ENCODE measurements at places on chromosomes 4 and X. TPM values are rescaled to one million over a fixed set of nuclear protein-coding genes. Genes with fewer than 3 reads are reported as not detected.
A peak's percentile ranks its signal among the peaks of the same experiment; 100 is the strongest.

DNA sequence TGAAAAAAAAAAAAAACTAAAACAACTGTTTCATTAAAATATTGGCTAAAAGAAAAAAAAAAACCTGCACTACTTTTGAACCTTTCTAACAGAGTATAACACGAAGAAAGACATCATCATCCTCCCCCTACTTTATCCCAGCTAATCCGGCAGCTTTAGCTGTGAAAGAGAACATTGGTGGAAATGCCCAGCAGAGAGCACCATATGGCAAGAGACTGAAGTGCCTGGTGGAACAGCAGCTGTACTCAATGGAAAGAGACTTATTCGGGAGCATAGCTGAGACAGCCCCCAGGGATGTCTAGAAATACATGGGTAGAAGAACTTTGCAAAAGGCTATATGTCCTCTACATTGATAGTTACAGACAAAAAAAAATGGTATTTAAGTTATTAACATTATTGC is 30.3 kb downstream of the STPG2 start:
- DNase-seq = peak; percentile 63

TREX2 gene
- 0.35 TPM for total RNA-seq

DNA sequence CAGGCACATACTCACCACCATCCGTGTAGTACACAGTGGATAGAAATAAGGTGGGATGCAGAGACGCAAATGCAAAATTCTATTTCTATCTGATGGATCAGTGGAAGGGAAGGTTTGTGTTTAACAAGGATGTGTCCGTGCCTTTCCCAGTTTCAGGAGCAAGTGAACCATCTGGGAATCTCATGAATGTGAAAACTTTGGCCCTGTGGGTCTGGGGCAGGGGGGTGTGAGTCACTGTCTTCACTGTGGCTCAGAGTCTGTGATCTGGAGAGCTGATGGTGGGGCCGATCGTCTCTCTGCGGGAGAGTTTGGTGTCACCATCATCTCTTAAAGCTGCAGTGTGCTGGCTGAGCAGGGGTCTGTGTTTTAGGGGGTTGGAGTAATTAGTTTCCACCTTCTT is 179.3 kb upstream of the STS start:
- no peak for DNase-seq

DNA sequence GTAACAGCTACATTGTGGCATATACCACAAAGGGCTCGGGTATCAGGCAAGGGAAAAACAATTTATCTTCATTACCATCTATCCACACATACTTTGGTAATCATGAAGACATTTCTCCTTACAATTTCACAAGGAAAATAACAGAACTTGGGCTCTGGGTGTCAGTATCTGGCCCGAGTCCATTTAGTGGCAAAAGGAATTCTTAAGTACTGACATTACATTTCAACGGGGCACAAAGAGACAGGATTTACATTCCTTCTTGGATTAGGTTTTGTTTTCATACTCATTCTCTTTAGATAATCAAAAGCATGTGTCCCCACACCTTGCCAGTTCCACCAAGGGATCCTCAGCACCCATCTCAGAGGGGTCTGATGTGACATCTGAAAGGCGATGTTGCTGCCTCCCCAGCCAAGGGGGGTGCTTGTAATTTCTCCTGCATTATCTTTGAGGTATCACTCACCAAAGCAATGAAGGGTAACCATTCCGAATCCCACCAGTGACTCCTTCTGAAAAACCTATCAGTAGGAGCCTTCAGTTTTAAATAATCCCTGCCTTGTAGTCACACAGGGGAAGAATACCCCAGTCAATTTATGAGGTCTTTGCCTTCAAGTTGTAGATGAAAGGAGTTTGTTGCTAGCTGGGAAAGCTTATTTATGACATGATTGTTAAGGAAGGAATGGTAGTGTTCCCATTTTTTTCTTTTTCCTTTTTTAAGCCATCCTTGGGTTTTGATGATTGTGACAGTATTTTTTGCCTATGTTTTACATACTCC is 118.6 kb downstream of the PALLD start:
- peak; percentile 62 for DNase-seq

DNA sequence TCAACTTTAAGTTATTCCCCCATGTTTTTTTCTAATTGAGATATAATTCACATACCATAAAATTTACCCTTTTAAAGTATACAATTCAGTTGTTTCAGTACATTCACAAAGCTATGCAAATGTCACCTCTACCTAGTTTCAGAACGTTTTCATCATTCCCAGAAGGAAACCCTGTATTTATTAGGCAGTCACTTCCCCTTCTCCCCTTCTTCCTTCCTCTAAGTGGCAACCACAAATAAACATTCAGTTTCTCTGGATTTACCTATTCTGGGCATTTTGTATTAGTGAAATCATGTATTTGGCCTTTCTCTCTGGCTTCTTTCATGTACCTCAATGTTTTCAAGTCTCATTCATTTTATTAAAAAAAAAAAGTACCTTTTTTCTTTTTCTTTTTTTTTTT is 101.9 kb downstream of the TET2 start:
- DNase-seq = no peak

DNA sequence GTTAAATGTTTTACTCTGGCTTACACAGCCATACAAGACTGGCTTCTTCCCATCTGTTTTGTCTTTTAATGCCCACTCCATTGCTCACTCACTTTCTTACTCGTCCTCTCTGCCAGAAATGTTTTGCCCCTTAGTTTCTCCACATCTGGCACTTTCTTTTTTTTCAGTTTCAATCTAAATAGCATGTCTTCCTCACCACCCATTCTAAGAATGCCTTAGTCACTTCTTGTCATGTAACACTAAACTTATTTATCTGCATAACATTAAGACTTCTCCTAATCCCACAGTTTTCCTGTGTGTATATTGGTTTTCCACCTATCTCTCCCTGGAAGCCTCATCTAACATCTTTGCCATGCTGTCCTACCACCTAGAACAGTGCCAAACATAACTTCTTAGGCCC is 119.3 kb downstream of the ADAMTS3 start:
- no peak for DNase-seq

Measured in endodermal cell (in vitro differentiated cells).